ENCODE measurements at places on chromosomes 5 and 9.

DNA sequence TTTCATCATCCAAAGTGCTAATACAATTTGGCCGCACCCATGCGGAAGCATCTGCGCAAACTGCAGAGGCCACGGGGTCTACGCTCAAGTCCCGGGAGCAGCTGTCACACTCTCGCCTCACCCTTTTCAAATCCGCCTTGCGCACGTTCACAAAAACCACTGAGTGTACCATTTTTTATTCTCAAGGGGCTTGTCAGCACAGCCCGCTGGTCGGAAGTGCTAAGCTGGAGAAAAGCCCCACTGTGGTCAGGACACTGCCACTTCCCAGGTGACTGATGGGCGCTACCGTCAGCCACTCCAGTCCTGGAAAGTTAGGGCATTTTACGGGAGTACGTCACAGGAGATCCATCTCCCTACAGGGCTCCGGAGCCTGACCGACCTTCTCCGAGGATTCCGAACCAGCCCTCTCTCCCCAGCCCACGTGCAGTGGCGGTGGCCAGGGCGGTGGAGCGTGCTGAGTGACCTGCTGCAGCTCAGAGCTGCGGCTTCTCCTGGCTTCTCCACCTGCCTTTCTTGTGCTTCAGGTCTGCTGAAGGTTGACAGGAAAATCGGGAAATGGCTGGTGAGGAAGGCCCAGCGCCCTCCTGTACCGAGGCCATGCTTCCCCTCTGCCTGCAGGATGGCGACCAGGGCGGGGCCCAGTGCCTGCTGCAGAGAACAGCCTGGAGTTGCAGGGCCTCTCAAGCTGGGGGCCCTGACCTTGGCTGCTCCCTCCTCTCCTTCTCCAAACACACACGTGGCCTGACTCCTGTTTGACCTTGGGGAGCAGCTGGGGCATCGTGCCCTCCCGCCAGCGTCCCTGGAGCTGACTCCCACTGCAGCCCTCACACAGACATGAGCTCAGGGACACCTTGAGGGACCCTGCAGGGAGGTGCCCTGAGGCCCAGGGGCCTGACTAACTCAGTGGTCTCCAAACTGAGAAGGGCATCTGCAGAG lies 14.3 kb downstream of the RASGEF1C start:
- no peak for DNase-seq

DNA sequence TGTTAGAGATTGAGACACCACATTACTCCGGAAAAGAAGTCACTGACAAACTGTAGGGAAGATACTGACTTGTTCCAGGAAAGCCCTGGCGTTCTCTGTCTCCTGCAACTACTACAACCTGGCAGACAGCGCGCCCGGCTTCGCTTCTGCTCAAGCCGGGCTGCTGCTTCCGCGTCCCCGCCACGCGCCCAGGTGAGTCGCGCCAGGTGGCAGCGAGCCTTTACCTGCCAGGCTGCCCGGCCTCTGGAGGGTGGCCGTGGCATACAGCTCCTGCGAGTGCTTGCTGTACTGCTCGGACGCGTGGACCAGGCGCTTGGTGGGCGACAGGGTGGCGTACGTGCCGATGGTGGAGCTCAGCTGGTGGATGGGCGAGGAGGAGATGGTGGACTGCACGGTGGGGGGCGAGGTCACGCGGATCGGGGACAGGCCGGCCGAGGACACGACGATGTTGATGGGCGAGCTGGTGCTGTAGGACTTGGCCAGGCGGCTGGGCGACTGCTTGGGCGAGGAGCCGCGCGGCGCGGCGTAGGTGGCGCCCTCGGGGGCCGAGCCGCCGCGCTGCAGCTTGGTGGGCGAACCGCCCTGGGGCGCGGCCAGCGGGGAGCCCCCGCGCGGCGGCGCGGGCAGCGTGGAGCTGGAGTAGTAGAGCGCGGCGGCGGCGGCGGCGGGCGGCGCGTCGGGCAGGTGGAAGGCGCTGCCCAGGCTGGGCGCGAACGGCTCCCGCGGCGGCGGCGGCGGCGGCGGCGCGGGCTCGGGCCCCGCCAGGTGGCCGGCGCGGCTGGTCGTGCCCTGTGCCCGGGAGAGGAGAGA lies 519.6 kb downstream of the CTNND2 start:
- DNase-seq: no peak

DNA sequence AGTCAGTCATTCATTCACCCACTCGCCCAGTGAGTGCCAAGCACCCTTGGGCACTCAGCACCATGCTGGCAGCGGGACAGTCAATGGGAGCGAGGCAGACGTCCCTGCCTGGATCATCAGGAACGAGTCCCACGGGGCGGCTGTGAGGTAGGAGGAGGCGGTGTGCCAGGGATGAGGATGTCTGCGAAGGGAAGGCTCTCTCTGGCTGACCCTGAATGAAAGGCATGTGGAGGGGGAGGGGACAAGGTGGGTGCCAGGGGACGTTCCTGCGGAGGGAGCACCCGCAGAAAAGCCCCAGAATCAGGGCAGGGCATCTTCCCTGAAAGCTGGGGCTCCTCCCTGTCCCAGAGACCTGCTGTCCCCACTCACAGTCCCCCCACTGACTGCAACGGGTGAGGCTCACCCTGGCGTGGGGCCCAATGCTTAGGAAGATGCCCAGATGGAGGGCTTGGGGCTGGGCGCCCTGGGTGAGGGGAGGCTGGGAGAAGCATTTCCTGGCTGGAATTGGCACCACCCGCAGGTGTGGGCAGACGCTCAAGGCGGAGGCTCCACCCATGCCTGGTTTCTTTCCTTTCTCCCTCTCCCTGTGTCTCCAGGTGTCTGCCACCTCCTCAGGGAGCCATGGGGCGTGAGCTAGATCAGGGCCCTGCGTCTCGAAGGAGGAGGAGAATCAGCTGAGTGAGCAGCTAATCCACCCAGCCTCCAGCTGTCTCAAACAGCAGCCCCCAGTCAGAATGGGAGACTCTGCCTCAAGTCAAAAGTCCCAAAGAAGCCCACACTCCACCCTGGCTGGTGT lies 179.0 kb upstream of the PPP1R26 start:
- DNase-seq: no peak

- peak; percentile 4 for DNase-seq
Measured at GRCh38 chr5:41418220-41419031, 92.0 kb downstream of the PLCXD3 start.
